ENCODE measurements at places on chromosomes 11 and 22.

DNA sequence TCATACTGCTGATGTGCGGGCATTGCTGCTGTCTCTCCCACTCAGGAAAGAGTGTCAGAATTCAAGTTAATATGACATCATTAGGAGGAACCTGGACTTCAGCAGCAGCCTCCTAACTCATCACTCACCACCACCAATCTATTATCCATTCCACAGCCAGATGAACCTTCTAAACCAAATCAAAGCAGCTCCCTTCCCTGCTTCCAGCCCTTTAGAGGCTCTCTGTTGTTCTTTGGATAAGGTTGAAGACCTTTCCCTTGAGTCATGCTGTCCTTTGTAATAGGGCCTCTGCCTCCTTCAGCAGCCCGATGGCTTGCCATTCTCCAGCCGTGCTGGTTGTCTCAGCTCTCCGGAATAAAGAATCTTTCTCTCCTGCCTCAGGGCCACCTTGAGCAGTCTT, 301.3 kb downstream of the DDX10 start:
- no peak for DNase-seq

- DNase-seq, result no peak
Observed at GRCh38 chr11:47672283-47672730, 29.9 kb upstream of the MTCH2 start.

DNA sequence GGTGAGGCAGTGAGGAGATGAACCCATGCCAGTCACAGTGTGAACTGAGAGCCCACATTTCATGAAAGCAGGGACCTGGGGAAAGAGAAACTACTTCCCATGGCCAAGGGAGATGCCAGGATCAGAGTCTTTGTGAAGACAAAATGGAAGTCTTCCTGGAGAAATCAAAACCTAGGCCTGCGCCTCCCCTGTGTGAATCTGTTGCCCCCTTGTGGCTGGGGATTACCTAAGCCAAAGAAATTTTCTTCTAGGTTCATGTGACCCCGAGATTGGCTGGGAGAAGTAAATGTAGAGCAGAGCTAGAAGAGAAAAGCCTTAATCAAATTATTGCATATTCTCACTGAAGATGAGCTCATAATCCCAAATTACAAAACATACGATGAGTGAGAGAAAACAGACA, 1075.3 kb downstream of the TBC1D22A start:
- no peak for DNase-seq

- DNase-seq, result peak; percentile 20
Observed at GRCh38 chr11:79100093-79100910, 340.5 kb downstream of the TENM4 start.

DNA sequence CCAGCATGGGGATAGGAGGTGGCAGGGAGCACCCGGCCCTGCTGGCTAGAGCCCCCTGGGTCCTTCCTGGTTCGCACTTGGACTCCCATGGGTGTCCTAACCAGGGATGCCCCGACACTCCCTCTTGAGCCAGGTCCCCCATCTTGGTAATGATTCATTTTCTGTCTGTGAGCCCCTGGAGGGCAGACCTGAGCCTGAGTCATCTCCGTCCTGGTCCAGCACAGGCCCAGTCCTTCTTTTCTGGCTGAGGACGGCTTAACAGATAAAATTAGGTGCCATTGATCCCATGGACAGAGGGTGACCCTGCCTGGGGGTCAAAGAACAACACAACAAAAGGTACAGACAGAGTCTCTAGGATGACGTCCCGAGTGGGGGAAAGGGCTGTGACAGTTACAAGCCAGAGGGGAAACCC, 3.5 kb downstream of the RHOD start:
- DNase-seq, result no peak

- DNase-seq, result no peak
Observed at GRCh38 chr22:37819105-37819433, 4.1 kb upstream of the GALR3 start.

DNA sequence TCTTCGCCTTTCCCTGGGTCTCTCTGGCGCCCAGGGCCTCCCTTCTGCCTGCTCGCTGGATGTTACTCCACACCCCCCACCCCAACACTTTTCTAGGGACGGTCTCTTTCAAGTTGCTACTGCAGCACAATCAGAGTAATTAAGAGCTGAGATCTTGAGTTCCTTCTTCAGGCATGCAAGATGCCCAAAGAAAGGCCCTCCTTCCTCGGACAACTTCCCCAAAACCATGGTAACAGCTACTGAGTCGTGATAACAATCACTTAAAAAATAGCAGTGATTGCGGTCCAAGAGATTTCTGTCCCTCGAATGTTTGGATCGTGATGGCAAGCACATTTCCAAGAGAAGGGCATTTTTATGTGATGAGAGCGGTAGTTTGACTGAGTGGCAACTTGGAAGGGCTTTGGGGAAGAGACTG, 638 bp upstream of the TENM4 start:
- DNase-seq, result no peak

- DNase-seq, result no peak
Observed at GRCh38 chr22:24463071-24463760, 31.9 kb upstream of the UPB1 start.

GRCh38 chr22:30575859-30576258, 1.4 kb upstream of the GAL3ST1 start:
- DNase-seq, result no peak

GRCh38 chr11:104905271-104905670, 7.0 kb upstream of the CASP12 start:
- DNase-seq, result no peak

GRCh38 chr22:41943661-41944209, 3.2 kb downstream of the CENPM start:
- no peak for DNase-seq

- DNase-seq, result no peak
Observed at GRCh38 chr11:15106201-15106965, 8.3 kb upstream of the INSC start.

GRCh38 chr11:128431931-128432330, 155.4 kb downstream of the ETS1 start:
- no peak for DNase-seq
